SJSA1 (cell line): ENCODE measurements at places on chromosomes 3 and 15.

DNA sequence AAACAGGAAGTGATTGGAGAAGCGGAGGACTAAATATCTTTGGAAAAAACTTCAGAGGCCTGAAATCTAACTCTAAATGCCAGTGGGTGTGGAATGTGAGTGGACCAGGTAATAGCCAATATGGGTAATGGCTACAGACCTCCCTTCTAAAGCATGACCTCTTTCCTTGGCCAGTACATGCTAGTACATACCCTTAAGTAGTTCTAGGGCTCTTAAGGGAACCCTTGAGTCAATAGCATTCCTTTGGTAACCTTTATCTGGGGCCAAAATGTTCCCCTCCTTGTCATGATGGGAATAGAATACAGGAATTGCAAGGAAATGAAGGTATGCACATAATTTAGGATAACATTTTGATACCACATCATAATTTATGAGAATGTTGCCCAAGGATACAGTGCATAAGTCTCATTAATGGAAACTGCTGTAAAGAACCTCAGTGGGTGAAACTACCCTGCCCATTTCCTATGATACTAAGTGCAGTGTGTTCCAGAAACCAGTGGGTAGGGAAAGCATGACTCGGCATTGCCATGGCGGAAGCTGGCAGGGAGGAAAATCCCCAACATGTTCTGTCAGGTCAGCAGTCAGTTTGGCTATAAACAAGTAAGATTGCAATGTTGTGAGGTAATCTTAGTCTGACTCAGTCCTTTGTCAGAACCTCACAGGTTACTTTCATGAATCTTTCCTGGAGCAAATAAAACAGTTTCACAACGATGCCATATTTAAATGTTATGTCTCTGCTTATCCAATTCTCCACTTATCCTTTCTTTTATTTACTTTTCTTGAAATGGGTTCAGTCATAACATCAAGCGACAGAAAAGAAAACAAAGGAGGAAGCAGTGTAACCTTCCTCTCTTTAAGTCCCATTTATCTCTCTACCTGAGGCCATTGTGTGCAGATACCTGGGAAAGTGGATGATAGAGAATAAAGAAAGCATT is 23.5 kb upstream of the RAP2B start:
- peak; percentile 89 for DNase-seq

GRCh38 chr15:39672666-39673065 is 91.8 kb downstream of the THBS1 start:
- no peak for DNase-seq

DNA sequence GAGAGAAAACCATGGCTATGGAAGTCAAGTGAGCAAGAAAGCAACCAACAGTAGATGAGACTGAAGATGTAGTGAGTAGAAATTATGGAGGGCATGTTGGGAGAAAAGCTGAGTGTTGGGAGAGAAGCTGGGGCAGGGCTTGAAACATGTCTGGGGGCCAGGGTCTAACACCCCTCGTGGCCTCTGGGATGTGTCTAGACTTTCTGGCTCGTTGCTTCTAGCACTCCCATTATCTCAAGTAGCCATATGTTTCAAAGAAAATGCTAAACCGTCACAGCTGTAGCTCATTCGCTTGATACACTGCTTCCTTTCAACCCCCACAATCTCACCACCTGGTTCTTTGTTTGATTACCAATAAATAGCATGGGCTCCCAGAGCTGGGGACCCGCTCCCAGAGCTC is 83.8 kb upstream of the BCHE start:
- no peak for DNase-seq

DNA sequence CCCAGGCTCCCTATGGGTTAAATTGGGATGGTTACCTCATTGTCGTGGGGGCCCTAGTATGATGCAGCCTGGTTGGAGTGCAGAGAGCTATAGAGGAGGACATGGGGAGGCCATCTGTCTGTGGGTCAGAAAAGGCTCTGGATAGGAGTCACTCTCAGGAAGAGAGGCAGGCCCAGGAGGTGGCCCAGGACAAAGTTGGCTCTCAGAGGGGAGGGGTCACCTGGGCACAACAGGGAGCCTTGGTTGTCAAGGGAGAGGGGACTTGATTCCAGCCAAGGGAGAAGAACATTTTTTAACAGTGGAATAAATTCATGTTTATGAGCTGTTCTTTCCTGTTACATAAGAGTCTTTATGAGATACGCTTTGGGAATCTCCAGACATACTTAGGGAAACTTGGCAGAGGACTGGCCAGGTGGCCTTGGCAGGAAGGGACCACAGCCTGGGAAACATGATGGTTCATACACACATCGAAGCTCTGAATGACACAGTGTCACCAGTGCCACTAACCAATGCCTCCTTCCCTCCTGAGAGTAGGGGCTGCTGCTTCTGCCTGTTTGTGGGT is 27.5 kb upstream of the LCTL start:
- DNase-seq, result no peak

DNA sequence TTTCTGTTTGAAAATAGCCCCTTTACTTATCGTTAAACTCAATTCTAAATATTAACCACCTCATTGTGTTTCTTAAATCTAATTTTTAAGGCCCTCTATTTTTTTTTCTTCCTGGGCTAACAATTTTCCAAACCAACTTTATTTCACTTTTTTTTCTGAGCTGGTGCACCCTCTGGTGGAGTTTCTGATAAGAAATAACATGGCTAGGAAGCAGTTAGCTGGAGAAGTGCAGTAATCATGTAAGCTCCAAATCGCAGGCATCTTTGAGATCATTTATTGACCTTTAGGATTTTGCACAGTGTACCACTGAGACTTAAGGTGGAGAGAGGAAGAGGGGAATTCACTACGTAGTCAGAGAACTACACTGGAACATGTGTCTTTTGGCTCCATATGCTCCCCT is 6.4 kb downstream of the TMEM207 start:
- DNase-seq, result peak; percentile 40

GRCh38 chr3:62562017-62562416 is 188.7 kb upstream of the FEZF2 start:
- no peak for DNase-seq
